BJ (cell line): ENCODE measurements at places on chromosomes 2 and 18.
A peak's percentile ranks its signal among the peaks of the same experiment; 100 is the strongest.

GRCh38 chr18:68623342-68623741, 91.6 kb downstream of the TMX3 start:
- DNase-seq = peak; percentile 9

DNA sequence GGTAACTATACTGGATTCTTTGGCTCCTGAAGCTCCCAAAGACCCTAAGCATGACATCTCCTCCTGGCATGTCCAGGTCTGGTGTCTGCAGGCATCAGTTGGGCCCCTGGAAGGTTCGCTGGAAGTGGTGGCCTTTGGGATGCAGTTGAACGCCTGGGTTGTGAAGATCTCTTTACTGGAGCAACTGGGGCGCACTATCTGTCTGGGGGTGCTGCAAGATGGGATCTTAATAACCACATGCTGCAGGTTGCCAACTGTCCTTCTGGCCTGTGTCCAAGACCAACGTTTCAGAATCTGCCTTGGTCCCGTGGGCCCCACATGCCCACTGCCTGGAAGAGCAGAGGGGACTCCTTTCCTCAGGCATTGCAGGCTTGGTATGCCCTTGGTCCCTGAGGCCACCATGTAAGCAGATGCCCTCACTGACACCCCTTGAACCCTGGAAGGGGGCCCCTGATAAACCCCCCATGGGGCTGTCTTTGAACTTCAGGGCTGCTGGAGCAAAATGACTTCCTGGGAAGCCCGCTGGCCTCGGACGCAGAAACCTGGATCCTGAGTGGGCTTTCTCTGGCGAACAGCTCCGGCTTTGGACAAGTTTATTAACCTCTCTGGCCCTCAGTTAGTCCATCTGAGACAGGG, 101.9 kb downstream of the TWIST2 start:
- no peak for DNase-seq

DNA sequence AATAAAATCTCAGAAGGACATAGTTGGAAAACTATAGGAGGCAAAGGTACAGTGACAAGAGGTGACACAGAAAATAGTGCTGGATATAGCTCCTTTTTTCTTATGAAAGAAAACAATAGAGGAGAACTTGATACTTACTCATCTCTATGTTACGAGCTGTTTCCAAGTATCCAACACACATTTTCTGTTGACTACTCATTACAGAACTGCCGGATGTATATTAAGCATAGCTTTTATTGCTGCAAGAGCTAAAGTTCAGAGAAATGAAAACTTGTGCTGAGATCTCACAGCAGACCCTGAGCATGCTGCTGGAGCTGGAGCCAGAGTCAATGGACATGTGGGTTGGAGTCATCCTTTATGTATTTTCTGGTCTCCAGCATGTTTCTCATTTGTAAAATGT, 210.0 kb upstream of the NT5C1B start:
- DNase-seq = no peak

- DNase-seq = no peak
Observed at GRCh38 chr2:193336781-193337180, 1142.0 kb upstream of the TMEFF2 start.

GRCh38 chr18:13617826-13618515, 108.4 kb downstream of the FAM210A start:
- DNase-seq = no peak

GRCh38 chr2:179954026-179954425, 53.1 kb downstream of the CWC22 start:
- no peak for DNase-seq

DNA sequence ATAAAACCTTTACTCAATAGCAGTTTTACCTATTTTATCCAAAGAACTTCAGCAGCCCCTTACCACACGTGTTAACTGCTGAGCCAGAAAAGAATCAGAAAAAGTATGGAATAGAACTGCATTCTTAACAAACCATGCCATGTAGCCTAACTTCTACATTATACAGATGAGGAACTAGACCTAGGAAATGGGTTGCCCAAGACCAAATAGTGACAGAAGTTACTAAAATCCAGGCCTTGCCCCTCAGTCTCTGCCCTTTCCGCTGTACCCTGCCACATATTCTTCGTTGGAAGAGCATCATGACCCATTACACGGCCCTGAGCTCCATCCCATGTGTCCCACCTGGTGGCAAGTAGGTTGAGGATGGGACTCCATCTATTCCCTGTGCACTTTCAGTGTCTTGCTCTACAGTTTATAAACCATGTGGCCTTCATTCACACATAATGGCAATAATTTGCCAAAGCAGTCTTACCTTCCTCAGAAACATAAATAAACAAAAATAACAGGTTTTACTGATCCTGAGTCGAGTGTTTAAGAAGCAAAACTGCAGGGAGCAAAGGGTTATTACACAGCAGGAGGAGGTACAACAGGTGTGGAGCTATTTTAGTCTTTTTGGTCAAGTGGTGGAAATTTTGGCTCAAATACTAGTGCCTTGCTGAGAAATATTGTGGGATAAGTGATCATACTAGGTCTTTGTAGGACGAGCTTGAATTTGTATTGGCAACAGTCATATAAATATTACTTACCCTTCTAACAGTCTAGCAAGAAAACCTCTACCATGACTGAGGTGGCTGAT, 46.5 kb downstream of the HNRNPLL start:
- no peak for DNase-seq

GRCh38 chr2:118049140-118049815, 35.4 kb upstream of the CCDC93 start:
- DNase-seq = no peak

- no peak for DNase-seq
Observed at GRCh38 chr18:21686282-21687105, 18.1 kb downstream of the ABHD3 start.

- no peak for DNase-seq
Observed at GRCh38 chr2:117917223-117917917, 96.5 kb downstream of the CCDC93 start.

DNA sequence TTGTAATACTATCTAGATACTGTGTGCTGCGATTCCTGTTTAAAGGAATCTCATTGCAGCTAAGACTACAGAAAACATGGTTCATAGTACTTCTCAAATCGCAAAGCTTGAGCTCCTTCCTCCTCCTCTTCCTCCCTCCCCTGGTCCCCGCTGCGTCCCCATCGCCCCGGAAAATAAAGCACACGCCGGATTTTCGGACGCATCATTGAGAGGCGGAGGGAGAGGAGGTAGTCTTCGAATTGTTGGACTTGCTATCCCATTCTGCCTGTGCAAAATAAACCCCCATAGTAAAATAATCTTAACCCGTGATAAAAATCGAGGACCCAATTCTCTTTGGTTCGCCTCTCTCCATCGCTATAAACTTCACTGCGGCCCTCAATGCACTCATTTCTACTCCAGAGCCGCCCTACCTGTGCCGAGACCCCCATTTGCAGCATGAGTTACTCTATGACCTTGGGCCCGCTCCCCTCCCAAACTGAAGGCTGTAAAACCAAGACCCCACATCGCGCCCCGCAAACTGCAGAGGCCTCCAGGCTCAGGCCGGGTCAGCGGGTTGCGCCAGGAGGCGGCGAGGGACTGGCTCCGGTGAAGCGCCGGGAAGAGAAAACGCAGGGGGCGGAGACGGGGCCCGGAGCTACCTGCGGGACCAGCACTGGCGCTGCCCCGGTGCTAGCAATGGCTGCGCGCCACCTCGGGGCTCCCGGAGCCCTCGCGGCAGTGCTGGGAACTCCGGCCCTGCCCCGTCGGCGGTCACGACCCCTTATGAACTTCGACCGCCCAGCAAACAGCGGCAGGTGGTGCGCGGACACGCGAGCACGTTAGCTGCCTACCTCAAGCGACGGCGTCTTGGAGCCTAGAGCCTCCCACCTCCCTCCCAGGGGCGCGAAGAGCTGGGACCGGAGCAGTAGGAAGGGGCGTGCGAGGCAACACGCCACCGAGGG, 649 bp downstream of the ESCO1 start:
- DNase-seq = no peak

DNA sequence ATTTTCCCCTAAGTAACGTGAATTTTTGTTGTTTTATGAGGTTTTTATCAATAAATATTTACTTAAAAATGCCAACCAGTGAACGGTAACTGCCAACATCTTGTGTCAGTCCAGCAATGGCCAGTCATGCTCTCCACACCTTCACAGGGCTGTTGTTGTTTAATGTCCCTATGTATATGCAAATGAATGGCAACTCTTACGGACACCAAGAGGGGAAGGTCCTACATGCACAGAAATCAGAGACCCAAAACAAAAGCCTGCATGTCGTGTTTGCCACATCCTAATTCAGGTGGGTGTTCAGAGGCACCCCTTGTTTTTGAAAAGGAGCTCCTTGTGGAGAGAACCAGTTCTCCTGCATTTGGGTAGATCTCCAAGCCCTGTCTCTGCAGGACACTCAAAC, 4.8 kb upstream of the FTCDNL1 start:
- DNase-seq = no peak

DNA sequence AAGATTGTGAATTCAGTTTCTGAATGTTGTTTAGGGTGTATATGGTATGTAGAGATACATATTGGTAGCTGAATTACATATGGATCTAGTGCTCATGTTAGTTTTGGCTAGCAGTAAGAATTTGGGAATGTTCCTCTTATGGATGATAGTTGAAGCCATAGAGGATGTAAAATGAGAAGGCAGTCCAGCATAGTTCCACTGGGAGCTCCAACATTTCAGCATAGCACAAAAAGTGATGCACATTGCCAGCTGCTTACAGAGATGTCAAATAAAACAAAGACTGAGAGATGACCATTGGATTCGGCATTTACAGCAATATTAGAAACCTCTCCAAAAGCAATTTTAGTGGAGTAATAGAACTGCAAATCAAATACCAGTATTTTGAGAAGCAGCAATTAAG, 77.4 kb downstream of the EML4 start:
- no peak for DNase-seq

- no peak for DNase-seq
Observed at GRCh38 chr18:63443829-63444228, 21.6 kb upstream of the VPS4B start.

- peak; percentile 97 for DNase-seq
Observed at GRCh38 chr18:23994361-23994902, 20.1 kb upstream of the TTC39C start.

DNA sequence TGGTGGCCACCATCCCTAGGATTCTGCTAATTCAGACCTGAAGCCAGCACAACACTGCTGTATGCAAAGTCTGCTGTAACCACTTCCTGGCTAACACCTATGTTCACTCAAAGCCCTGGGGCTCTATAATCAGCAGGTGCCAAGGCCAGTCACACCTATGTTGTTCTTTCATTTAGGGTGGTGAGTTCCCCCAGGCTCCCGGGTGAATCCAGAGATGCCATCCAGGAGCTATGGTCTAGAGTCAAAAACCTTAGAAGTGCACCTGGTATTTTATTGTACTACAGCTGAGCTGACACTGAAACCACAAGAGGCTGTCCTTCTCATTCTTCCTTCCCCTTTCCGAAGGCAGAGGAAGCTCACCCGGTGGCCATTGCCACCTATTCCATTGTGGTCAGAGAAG, 46.2 kb upstream of the CCDC141 start:
- DNase-seq = no peak

- DNase-seq = no peak
Observed at GRCh38 chr2:106719222-106719621, 166.7 kb downstream of the ST6GAL2 start.

DNA sequence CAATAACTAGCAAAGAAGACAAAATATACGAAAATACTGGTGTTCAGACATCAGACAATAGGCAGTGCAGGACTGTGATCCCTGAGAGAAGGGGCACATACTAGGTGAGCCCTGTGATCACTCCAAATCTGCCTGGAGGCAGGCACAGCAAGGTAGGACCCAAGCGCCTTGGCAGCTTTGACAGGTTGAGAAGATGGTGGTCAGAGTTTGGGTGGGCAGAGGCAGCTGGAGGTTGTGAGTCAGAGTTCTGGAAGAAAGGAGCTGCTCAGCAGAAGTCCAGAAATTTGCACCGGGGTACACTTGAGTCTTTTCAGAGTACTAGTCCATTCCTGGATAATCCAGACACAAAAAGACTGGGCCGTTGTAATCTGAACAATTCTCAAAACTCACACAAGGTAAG, 14.0 kb downstream of the KIF1A start:
- no peak for DNase-seq

DNA sequence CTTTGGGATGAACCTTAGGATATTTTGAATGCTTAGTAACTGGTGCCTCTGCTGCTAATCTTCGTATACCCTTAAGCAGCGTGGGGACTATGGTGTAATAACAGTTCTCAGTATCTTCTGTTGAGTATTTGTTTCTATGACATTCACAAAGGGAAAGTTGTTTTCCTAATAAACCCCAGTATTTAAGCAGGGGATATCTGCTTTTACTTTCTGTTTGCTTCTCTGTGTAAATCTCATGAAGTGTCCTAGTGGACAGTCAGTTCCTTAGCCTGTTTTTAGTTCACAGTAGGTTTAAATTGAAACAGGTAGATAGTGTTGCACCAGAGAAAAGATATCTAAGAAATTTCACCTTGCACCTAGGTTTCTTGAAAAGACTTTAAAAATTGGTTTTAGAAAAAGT, 14.9 kb downstream of the KIAA1328 start:
- DNase-seq = no peak

- DNase-seq = no peak
Observed at GRCh38 chr2:223896833-223897311, 48.3 kb downstream of the WDFY1 start.

- DNase-seq = no peak
Observed at GRCh38 chr2:136305517-136306192, 187.7 kb upstream of the CXCR4 start.

GRCh38 chr2:231575612-231576256, 16.9 kb upstream of the TEX44 start:
- DNase-seq = no peak

GRCh38 chr2:43222475-43223309, 3.7 kb downstream of the ZFP36L2 start:
- no peak for DNase-seq

- DNase-seq = no peak
Observed at GRCh38 chr2:187008111-187008510, 159.1 kb upstream of the ZSWIM2 start.

DNA sequence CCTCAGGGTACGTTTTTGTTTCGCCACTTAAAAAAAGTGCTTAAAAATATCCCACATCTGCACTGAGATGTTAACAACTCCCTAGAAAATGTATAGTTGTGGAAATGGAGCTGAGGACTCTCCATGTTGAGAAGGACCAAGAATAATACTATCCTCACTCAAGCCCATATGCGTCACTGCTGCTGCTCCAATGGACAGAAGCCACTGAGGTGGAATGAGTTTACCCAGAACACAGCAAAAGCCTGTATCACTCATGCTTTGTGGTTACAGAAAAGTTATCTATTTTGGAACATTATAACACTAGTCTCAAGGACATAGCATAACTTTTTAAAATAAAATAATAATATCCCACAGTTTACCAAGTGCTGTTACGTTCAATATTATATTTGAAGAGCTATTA, 31.9 kb downstream of the DSC3 start:
- no peak for DNase-seq

GRCh38 chr2:185689906-185690539, 48.6 kb upstream of the FSIP2 start:
- DNase-seq = no peak

GRCh38 chr2:14385043-14385442, 247.5 kb upstream of the LRATD1 start:
- DNase-seq = no peak

- no peak for DNase-seq
Observed at GRCh38 chr2:203567691-203568090, 32.6 kb upstream of the RAPH1 start.
